DMS79 treated with DMSO at 0.1 percent for 48 hours (cell line): ENCODE measurements at places on chromosomes 5 and 9.

DNA sequence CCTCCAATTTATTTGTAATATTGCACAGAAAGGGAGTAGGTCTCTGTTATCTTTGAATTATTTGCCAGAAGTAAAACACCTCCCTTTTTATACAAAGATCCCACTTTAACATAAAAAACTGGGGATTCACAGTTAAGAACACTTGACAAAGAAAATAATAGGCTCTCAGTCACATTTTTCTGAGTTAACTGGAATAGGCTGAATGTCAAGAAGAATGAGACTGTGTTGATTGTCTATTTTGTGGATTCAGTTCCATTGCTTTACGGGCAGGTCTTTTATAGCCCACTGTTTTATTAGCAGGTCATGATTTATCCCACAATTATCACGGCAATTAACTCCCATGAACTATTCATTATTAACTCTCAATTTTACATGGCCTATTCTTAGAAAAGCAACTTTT, 427.4 kb downstream of the CTNND2 start:
- DNase-seq: no peak

DNA sequence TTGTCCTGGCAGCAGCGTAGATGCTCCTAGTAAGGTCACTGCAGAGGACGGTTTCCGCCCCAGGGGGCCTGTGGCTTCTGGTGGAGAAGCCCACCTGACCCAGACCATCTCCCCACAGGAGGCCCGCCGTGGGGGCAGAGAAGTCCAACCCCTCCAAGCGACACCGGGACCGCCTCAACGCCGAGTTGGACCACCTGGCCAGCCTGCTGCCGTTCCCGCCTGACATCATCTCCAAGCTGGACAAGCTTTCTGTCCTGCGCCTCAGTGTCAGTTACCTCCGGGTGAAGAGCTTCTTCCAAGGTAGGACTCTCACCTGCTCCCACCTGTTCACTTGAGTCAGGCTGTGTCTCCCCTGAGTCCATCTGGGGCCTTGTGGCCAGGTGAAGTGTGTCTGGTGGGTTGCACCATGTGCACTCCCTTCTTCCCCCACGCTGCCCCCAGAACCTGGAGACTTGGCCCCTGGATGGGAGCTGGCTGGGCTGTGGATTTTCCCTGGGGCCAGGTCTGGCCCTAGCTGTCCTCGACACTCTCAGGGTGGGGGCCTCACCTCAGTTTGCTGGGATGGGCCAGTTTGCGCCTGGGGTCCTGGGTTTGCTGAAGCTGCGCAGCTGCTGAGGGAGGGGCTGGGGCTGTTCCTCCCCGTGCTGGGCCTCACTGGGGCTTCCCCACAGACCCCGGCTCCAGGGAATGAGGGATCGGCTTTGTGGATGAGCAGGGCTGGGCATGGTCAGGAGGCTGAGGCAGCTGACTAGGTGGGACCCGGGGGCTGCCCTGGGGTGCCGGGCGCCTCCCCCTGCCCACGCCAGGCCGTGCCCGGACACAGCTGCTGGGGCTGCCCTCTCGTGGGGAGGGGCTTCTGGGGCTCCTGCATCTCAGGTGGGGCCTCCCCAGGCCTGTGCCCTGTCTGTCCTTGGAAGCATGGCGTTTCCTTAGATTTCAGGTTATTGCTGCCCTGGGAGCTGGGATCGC, 32.4 kb downstream of the AHRR start:
- DNase-seq: no peak

GRCh38 chr9:127209220-127209619, 55.4 kb upstream of the GARNL3 start:
- no peak for DNase-seq

- no peak for DNase-seq
These were observed 18.7 kb upstream of the CYFIP2 start for GRCh38 chr5:157247267-157247666.

DNA sequence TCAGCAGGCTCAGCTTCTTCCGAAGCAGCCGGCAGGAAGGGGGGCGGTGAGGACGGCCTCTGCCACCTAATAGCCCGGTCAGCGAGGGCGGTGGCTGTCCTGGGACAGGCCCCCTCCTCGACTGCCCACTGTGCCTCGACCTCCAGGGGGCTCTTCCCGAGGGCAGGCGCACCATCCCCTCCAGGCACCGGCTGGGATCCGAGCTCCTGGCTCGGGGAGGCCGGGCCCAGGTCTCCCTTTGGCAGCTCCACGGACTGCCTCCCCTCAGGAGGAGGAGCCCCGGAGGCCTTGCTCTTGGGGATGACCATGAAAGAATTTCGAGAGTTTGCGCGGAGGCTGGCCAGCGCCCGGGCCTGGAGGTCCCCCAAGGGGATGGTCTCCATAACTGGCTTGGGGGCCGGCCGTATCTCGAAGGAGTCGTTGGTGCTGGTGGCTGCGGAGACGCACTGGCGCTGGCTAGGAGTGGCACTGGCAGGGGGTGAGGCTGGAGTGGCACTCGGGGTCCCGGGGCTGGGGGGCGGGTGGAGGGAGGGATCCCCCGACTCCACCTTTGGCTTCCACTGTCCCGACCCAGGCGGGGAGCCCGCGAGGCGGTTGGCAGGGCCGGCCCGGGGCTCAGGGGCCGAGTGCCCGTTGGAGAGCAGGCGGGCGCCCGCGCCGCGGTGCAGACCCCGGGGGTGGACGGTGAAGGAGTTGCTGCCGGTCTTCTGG, 975 bp downstream of the TPRN start:
- no peak for DNase-seq

- DNase-seq: no peak
These were observed 17.8 kb downstream of the SPINK1 start for GRCh38 chr5:147813696-147814095.

DNA sequence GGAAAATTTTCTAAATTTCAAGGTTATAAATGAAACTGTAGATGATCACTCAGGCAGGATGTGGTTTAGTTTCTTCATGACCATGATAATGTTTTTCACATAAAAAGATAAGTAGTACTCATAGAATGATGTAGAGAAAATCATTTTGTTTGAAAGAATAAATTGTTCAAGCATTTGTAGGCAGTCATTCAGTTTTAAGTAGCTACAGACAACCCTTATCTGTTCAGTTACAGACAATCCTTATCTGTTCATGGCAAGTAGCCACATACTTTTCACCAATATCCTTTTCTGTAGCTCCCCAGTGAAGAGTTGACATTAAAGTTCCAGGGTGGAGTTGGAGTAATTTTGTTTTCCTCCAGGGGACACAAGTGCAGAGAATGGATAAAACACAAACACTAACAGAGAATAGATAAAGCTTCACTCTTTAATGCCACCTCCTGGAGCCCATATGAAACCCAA, 278.1 kb upstream of the TNC start:
- peak; percentile 7 for DNase-seq

DNA sequence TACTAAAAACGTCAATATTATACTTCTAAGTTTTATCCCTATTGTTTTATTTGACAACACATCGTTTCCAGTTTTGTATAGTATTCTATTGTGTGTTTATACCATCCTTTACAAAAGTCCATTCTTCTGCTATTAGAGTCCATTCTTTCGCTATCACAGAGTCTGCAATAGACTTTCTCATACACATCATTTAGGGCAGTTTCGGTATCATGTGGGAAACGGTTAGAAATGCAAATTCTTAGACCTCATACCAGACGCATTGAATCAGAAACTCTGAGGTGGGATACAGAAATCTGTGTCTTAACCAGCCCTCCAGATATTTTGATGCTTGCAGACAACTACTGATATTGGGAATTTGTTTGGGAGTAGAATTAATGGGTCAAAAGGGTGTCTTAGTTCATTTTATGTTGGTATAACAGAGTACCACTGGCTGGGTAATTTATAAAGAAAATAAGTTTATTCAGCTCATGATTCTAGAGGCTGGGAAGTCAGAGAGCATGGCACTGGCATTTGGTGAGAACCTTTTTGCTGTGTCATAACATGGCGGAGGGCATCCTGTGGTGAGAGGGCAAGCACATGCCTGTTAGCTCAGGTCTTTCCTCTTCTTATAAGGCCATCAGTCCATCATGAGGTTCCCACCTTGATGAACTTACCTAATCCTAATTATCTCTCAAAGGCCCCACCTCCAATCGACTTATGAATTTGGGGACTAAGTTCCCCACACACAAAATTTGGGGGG, 21.1 kb downstream of the CARTPT start:
- no peak for DNase-seq

GRCh38 chr5:29561564-29561963, 1631.9 kb upstream of the CDH6 start:
- no peak for DNase-seq

- DNase-seq: no peak
These were observed 133.8 kb upstream of the MEF2C start for GRCh38 chr5:89016741-89017303.

GRCh38 chr9:131101207-131101964, 5.1 kb downstream of the AIF1L start:
- no peak for DNase-seq
